NCI-H187 treated with DMSO at 0.1 percent for 48 hours (cell line): ENCODE measurements at places on chromosomes 5 and 9.

DNA sequence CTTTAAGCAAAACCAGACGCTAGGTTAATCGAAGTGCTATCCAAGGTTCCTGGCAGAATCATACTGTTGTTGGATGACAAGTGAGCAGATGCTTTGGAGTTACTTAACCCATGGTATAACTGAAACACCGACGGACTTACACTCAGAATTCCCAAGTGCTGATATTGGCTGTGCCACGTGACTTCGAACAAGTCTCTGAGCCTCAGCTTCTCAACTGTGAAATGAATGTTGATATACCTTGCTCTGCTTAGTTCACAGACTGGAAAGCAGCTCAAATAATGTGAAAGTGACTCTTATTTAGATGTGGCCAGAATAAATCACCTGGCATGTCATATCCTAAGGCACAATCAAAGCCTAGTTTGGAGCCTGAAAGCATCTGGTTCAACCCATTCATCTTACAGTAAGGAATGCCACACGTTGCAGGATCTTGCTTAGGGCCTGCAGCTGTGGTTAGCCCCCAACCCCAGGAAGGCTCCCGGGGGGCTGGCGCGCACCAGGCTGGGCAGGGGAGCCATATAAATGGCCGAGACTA lies 759 bp downstream of the GEMIN5 start:
- DNase-seq = no peak

DNA sequence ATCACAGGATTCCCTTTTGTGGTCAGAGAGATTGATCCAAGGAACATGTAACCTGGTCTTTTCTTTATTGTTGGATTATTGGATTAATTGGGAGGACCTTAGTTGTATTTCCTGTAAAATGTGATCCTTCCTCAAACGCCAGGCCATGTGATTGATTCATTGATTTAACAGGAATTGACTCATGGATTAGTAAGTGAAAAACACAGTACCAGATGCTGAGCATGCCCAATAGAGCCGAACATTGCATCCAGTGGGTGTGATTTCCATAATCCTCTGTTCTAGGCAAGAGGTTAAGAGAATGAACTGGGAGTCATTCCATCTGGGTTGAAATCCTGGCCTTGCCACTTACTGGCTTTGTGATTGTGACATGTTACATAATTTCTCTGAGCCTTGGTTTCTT lies 522.3 kb downstream of the MAT2B start:
- DNase-seq = no peak

DNA sequence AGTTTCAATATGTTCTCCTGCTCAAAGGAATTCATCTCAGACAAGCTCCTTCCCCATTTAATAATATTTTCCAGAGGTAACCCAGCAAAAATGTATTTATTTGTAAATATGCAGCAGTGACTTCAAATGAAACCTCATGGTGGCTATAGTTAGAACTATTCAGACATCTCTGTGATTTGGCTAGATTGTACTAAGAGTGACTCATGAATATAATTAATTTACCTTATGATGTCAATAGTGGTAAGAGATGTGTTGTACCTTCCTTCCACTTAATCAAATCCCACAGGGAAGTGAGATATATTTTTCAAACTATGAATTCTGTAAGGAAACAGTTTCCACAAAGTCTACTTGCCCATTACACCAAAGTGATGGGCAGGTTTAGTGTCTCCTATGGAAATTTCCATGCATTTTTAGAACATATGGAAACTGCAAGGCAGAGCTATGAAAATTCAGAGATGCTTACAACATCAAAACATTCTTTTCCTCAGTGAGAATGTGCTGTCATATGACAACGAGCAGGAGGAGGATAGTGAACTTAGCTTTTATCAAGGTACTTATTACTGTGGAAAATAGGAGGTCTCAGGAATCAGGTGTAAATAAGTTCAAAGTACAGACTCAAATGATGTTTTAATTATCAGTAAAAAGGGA lies 34.0 kb upstream of the SPDL1 start:
- no peak for DNase-seq

GRCh38 chr5:150015415-150015814 lies 14.9 kb downstream of the HMGXB3 start:
- DNase-seq = no peak

GRCh38 chr5:145463634-145464033 lies 371.5 kb downstream of the PRELID2 start:
- DNase-seq = no peak

DNA sequence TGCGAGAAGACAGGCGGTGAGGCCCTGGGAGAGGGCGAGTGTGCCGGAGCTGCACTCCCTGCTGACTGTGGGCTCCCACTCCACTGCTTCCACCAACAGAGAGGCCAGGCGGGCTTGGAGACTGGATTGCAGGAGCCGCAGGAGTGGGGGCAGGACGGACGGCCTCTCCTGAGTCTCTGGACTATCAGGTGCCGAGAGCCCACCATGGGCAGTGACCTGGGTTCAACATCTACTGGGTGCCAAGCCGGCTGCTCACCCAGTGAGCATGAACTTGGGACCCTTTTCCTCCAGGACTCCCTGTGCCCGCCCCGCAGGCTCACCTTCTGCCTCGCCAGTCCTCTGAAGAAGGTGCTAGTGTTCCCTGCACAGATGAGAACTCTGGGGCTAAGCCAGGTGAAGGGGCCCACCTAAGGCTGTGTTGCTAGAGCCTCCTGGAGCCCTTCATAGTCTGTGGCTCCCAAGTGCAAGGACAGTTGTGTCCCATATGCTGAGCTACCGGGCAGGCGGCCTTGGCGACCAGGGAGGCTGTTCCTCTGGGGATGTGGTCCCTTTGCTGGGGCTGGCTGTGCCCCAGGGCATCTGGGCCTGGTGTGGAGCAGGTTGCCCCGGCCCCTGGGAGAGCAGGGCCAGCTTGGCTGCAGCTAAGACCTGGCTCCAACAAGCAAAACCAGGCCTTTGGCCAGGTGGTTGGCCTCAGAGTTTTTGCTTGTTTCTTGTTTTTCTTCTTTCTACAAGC lies 77.7 kb upstream of the PHYKPL start:
- no peak for DNase-seq

GRCh38 chr5:52789851-52790250 lies 2.1 kb downstream of the ITGA1 start:
- DNase-seq = no peak
